ENCODE measurements at places on chromosomes 7 and 10.

GRCh38 chr10:73183667-73184281, 15.9 kb downstream of the FAM149B1 start:
- DNase-seq: no peak

GRCh38 chr7:63080406-63080805, 918.2 kb upstream of the ZNF722 start:
- DNase-seq: no peak

DNA sequence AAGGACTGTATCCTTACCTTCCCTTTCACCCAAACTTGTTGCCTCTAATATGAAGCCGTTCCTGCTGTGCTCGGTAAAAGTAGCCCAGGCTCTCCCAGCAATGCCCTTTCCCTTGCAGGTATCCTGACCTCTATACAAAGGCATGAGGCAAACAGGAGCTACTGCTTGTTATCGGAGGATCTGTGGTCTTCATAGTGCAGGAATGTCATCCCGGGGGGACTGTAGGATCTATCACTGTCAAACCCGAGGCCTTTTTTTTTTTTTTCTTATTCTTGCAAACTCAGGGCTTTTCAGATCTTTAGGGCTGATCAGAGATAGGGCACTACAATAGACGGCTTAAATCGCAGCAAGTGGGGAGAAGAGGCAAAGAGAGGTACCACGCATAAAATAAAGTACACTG, 1206.6 kb downstream of the TYW1 start:
- DNase-seq: no peak

- no peak for DNase-seq
These were observed 175.9 kb downstream of the USP6NL start for GRCh38 chr10:11435581-11435981.

- no peak for DNase-seq
These were observed 12.2 kb upstream of the DUSP5 start for GRCh38 chr10:110485541-110485940.

GRCh38 chr7:138625084-138625848, 75.9 kb downstream of the SVOPL start:
- DNase-seq: no peak

DNA sequence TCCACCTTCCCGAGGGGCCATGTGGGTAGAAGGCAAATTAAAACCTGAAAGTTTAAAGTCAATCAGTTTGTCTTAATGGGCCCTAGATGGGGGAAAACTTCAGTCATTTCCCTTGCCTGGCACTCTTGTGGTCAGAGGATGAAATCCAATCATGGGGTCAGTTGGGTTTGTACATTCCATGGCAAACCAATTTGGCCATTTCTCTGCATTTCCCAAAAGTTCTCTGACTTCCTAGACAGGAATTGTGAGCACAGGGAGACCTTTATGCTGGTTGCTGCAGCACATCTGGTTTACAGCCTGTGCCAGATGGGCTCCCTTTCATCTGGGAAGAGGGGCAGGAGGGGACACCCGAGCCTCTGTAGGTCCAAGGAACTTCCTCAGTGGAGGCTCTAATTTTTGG, 113.0 kb downstream of the CYP26A1 start:
- no peak for DNase-seq

All from stimulated activated CD8-positive, alpha-beta memory T cell treated with anti-CD3 and anti-CD28 coated beads, Interleukin-7, amount 100 ng/mL, for 4 hours (primary cell).